Kidney glomerular epithelial cell (primary cell): ENCODE measurements at places on chromosomes 4 and X.

DNA sequence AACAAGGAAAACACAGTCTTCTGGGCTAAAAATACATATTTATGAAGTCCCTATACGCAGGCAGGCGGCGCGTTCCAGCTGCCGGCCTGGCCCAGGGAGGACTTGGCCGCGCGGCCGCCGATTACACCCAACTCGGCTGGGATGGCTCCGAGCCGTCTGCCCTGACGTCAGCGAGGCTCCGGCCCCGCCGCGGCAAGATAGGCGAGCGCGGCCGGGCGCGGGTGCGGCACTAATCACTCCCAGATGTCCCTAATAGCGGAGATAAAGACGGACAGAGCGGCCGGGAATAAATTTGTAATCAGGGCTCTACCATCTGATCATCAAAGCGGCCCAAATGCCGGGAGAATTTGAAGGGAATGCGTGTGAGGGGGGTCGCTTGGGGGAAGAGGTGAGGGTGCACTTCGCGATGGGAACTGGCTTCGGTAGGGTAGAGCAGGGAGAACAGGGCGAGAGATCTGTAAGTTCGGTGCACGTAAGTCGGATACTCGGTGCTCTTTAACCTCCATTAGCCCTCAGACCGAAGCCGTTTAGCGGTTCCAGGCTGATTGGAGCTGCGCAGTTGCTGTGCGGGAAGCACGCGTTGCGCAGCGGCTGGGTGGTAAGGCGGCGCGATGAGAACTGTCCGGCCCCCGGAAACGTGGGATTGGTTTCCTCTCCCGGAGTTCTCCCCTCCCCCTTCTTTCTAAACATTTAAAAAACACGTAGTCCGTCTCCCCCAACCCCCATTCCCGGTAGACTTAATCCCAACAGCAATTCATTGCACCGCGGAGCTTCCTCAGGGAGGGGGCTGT is 7.7 kb downstream of the HAND2 start:
- DNase-seq, result no peak

DNA sequence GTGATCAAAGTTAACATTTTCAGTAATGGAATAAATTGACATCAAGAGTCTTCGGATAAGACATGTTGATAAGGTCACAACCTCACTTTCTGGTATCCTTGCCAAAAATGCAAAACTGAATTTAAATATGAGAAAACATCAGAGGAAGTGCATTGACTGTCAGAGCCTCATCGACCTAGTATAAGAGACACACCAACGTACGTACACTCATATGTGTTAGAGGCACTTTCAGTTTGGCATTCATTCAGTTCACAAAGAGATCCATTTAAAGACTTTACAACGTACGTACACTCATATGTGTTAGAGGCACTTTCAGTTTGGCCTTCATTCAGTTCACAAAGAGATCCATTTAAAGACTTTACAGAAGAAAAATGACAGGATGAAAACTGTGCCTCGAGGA is 280.3 kb downstream of the INPP4B start:
- DNase-seq, result no peak

GRCh38 chr4:89294573-89295269 is 12.9 kb downstream of the GPRIN3 start:
- no peak for DNase-seq

DNA sequence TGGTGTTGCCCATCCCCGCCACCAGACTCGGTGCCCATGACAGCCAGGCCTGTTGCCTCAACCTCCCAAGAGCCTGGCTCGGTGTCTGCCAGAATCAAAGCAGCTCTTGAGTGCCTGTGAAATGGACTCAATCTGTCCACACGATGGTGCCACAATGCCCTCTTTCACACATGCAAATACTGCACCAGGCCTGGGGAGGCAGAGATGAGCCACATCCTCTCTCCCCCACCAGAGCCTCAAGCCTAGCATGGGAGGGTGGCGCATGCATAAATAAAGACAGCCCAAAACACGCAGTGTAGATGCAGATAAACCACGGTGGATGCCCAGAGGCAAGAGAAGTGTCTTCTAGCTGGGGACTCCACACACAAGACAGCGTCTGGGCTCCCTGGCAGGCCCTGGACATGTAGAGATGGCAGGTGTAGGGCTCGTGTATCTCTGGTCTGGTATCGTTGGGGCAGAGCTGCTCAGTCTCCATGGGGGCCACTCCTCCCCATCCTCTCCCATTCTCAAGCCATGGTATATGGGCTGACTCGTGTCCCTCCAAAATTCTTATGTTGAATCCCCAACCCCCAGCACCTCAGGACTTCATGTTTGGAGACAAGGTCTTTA is 65.6 kb downstream of the JAKMIP1 start:
- DNase-seq, result no peak

GRCh38 chr4:72463724-72464123 is 105.3 kb downstream of the ADAMTS3 start:
- DNase-seq, result no peak

- no peak for DNase-seq
These were observed 10.2 kb downstream of the SAP30 start for GRCh38 chr4:173380987-173381386.
